Renal cortical epithelial cell (primary cell): ENCODE measurements at places on chromosomes 3 and 15. TPM values are rescaled to one million over a fixed set of nuclear protein-coding genes. Genes with fewer than 3 reads are reported as not detected.

Gene GOLGA6A
- total RNA-seq: 0.05 TPM in 1 of 2 replicates, not detected in the other

Gene KLHL25
- total RNA-seq: 6.2 and 7.1 TPM in 2 replicates

DNA sequence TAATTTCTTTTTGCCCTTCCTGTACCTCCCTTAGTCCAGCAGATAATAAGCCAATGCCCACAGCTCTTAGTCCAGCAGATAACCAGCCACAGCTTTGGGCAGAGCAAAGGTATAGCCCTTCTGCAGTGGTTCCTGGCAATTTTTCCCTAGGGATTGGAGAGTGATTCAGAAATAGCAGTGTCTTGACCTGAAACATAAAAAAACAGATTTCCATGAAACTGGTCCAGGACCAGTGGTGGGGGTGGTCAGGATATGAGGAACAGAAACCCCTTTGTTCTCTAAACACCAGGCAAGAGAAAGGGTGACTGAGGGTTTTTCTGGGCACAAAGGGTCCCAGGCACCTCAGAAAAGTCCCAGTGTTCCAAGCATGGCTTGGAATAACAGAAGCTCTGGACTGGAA is 103.4 kb downstream of the ARRDC4 start:
- DNase-seq: no peak

DNA sequence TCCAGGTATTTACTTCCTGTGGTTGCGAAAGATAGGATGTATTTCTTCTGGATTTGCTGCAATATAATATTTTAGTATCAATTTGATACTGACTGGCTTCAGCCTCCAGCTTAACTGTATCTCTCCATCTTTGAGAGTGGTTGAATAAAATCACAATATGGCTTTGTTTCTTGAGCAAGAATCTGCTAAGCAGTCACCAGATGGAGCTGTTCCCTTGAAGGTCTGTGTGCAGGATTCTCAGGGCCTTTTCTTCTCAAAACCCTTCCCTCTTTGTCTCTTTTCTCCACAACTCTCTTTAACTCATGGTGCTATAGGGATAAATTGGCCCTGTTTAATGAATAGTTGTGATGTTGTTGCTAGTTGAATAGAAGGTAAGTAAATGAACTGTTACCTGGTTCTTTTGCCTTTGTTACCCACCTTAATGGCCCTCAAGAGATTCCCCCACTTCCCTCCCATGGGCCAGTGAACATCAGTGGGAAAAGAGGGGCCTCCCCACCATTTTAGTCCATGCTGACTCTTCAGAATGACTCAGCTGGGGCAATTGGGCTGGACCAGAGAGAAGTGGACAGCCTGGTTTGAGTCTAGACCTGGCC is 34.8 kb upstream of the RAB6B start:
- peak; percentile 75 for DNase-seq

GRCh38 chr3:196238612-196239560 is 22.6 kb downstream of the SLC51A start:
- no peak for DNase-seq

DNA sequence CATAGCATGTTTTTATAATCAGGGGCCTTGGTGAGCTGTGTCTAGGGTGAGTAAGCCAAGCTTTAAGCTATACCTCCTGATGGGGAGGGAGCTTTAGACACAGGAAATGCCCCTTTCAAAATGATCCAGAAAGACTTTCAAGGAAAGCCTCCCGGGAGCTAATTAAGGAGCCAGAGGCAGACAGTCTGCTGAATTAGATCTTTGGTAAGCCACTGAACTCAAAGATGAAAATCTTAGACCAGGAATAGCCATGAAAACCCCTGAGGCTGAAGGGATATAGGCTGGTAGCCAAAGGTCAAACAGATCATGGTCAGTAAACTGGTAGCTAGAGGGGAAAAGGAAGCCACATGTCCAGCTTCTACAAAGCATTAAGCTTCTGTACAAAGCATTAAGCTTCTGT is 42.7 kb upstream of the GAP43 start:
- DNase-seq: no peak

GRCh38 chr15:68791431-68792283 is 29.0 kb downstream of the ANP32A start:
- DNase-seq: no peak

DNA sequence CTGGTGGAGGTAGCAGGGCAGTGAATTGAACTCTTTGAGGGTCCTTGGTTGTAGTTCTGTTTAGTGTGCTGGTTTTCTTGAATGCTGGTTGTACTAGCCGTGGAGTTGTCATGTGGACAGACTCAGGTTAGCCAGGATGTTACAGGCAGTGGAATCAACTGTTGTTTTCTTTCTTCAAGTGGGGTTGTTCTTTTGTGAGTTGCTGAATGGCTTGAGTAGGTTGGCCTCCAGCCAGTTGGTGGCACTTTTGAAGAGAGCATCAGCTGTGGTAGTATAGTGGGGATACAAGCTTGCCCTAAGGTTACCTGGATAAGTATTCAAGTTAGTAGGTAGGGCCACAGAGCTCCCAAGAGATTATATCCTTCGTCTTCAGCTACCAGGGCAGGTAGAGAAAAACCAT is 31.8 kb upstream of the RARB start:
- DNase-seq: no peak

Gene MLH1
- 41.9 and 42.7 TPM in 2 replicates for total RNA-seq

DNA sequence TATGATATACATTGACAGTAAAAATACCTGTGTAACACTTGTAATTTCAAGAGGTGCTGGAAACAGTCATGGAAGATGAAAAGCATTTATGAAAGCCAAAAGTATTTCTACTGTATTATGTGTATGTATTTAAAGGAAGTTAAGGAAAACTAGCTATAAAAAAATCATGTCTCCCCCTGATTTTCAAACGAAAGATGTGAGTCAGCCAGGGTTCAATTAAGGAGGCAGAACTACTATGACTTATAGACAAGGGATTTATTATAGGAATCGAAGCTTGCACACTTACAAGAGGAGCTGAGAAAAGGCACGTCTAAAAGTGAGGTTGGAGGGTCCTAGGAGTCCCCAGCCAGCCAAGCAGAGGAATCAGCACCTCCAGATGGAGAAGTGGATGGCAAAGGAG is 119.4 kb downstream of the SUCLG2 start:
- DNase-seq: no peak

Gene CEP97
- total RNA-seq: 12.5 and 16.2 TPM in 2 replicates

Gene PLAAT1
- 0.20 and 0.69 TPM in 2 replicates for total RNA-seq

DNA sequence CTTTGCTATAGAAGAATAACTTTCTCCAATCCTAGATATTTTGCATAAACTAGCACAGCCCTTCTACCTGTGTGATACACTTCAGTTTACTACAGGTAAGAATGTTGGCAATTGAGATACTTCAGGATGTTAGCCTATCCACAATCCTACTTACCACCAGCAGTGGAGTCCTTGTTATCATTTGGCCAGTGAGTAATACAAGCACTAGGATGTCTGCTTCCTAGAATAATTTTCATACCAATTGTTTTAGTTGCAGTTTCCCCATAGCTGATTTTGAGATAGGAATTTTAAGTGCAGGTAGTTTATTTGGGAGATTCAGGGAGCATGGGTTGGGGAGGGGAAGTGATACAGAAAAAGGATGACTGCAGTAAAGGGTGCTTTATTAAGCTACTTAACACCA is 147.2 kb downstream of the EPHA6 start:
- no peak for DNase-seq

GRCh38 chr3:42490243-42490642 is 12.2 kb upstream of the VIPR1 start:
- peak; percentile 59 for DNase-seq

DNA sequence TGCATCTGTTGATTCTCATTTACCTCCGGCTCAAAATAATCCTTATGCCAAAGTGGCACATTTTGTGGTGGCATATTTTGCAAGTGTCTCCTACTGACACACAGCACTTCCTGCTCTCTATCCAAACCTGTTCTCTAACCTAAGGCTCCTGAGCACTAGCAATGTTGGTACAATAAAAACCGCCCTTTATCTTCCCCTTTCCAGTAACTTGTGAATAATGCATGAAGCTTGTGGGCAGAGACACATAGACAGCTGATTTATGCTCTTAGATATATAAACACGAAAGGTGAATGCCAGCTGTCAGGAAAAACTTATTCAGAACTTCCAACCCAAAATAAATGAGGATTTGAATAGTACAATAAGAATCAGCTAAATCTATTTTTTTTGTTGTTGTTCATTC is 34.6 kb upstream of the ARPIN start:
- no peak for DNase-seq

- DNase-seq: no peak
Observed at GRCh38 chr15:67149068-67149772, 83.8 kb downstream of the SMAD3 start.

Gene FGD5
- total RNA-seq: 0.30 and 3.3 TPM in 2 replicates

Gene GCHFR
- total RNA-seq: 5.5 and 11.1 TPM in 2 replicates

Gene PIGZ
- 3.0 and 3.1 TPM in 2 replicates for total RNA-seq

DNA sequence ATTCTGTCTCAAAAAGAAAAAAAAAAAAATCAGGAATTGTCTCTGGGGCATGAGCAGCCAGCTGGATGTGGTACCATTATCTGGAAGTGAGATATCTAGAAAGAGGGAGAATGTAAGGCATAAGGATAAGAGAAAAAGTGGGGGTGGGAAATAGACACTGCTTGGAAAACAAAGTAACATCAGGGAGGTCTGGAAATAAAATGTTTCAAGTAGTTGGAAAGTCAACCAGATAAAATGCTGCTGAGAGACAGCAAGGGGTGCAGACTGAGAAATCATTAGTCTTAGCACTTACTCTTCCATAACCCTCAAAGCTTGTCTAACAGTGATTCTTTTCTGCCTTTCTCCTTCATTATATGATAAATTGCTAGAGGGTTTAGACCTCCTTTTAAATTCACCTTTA is 159.7 kb upstream of the TBL1XR1 start:
- no peak for DNase-seq

- DNase-seq: no peak
Observed at GRCh38 chr15:85541744-85542143, 161.3 kb downstream of the AKAP13 start.

DNA sequence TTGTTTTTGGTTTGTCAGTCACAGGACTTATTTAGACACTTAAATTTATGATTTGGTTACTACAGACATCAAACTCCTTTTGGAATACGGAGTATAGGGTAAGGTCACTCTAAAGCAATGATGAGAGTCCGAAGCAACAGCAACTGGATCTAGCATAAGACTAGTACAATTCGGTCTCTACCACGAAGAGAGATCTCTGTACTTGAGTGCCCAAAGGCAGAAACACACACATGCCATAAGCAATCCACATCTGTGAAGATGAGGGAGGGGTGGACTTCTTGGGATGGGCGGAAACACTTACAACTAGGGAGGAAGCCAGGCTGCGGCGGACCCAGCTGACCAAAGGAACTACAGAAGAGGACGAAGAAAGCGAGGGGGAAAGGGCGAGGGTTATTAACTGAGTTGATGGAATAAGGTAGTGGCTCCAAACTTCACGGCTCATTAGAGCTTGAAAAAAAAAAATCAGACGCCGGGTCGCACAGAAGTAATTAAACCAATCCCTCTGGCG is 595 bp downstream of the DPH6 start:
- DNase-seq: peak; percentile 71
